ENCODE measurements at places on chromosomes 3 and 15.

DNA sequence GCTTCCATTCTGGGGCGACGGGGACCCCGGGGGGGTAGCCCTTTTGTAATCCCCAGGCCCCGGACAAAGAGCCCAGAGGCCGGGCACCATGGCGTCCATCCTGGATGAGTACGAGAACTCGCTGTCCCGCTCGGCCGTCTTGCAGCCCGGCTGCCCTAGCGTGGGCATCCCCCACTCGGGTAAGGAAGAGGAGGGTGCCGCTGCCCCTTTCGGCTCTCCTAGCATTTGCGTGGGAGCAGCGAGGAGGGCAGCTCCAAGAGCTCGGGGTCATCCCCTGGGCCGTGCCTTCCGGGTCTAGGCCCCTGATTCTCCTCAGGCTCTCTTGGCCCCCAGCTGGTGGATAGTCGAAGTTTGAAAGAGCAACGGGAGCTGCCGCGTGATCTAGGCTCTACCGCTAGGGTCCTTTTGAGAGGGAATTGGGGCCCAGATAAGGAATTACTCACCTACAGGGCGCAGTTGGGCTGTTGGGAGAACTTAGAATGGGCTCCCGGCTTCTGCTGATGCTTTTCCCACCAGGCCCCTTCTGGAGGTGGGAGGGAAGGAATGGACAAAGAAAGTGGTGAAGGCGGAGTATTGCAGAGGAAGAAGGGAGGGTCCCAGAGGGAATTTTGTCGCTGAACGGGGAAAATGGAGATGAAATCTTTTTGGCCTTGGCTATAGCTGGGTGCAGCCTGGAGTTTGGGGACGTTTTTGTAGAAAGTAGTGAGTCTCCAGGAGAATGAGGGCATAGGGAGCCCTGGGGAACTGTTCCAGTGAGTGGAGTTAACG lies 615 bp downstream of the VPS18 start:
- DNase-seq = peak; percentile 71

GRCh38 chr3:64445109-64445943 lies 220.1 kb upstream of the PRICKLE2 start:
- no peak for DNase-seq

DNA sequence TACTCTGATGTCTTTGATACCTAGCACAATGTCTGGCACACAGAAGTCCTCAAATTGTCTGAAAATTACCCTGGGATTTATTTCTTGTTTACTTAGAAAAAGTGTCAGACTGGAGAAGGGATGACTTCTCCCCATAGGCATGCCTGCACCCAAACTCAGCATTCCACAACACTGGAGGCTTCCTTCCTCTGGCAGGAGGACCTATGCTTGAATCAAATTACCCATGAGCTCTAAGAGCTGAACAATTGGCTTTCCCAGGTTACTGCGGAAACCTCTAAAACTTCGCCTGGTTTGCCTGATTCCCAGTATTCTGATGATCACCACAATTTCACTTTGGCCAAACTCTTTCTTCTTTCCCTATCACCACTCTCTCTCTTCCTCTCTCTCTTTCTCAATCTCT lies 217.4 kb downstream of the DIPK2A start:
- DNase-seq = no peak

- no peak for DNase-seq
Measured at GRCh38 chr3:113231827-113232253, 20.5 kb downstream of the BOC start.

DNA sequence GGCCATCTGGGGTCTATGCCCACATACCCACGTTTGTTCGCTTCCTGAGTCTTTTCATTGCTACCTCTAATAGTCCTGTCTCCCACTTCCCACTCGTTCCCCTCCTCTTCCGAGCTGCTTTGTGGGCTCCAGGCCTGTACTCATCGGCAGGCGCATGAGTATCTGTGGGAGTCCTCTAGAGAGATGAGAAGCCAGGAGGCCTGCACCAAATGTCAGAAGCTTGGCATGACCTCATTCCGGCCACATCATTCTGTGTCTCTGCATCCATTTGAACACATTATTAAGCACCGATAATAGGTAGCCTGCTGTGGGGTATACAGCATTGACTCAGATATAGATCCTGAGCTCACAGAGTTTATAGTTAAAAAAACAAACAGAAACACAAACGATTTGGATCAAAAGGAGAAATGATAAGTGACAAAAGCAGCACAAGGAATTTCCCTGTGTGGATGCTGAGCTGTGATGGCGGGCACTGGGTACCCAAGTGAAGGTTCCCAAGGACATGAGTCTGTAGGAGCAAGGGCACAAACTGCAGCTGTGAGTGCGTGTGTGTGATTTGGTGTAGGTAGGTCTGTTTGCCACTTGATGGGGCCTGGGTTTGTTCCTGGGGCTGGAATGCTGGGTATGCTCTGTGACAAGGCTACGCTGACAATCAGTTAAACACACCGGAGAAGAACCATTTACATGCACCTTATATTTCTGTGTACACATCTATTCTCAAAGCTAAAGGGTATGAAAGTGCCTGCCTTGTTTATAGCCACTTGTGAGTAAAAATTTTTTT lies 35.9 kb downstream of the NR1I2 start:
- DNase-seq = no peak

DNA sequence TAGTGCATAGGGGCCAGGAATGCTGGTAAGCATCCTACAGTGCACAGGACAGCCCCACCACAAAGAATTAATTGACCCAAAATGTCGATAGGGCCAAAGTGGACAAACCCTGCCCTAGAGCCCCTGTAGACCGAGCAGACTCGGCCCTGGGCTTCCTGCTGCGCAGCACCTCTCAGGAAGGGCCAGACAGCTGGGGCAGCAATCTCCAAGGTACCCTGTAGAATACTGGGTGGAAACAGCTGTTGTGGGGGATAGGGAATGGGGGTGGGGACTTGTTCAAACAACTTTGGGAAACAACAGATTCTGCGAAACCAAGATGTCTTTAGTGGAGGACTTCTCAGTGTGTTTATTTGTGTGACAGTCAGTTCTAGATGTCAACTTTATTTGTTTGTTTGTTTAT lies 67.1 kb downstream of the MRPL46 start:
- no peak for DNase-seq

- DNase-seq = no peak
Measured at GRCh38 chr3:45477838-45478237, 89.5 kb downstream of the LARS2 start.

- no peak for DNase-seq
Measured at GRCh38 chr3:120059081-120059864, 35.0 kb downstream of the GSK3B start.

GRCh38 chr3:167110901-167111300 lies 269.2 kb downstream of the ZBBX start:
- no peak for DNase-seq

- DNase-seq = no peak
Measured at GRCh38 chr15:93670931-93671330, 560.4 kb upstream of the MCTP2 start.

DNA sequence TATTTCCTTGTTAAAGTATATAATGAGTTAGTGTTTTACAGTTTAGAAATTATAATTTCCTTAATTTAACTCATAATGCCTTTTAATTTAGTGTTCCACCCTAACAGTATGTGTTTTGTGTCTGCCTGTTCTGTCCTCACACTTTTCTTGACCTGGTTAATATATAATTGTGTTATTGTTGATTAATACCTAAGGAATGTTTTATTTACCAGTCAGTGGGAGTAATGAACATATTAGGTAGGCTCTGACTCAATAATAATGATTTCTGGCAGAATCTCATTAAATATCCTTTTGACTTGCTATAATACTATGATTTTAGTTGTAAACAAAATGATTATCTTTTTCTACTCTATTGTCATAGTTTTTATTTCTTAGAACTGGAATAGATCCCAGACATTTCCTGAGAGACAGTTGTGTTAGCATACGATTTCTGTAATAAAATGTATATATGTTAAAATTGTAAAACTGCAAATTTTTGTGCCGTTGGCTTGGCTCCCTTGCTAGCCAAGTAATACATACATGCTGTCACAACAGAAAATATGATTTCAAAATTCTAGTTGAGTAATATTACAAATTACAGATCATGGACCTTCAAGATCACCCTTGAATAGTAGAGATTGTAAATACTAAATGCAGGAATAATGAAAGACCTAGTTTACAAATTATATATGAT lies 51.9 kb downstream of the RASA2 start:
- no peak for DNase-seq

DNA sequence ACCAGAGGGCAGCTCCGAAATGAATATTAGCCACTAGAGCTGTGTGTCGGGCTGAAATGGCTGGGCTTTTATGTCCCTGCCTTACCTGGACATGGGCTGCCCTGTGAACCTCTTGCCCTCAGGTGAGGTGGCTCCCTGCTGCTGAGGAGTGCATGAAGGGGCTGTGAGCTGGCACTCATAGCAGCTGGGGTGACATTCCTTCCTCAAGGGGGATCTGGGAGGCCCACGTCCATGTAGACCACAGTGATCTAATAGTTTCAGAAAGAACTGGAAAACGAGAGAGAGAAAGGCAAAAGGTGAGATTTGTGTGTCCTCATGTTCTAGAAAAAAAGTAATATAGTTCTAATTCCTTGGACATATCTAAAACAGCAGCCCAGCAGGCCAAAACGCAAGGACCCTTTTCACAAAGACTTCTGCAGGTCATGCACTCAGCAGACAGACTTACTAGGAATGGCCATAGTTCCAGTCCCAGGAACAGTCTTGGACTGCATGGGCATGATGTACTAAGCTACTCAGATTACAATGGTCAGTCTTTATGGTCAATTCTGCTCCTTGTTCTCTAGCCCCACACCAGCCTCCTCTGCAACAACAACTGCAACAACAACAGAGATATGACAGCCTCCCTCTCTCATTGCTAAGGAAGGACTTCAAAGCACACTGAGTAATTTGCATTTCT lies 10.8 kb upstream of the SLC24A5 start:
- no peak for DNase-seq

- DNase-seq = no peak
Measured at GRCh38 chr3:58800940-58801339, 134.4 kb upstream of the FAM3D start.

- DNase-seq = no peak
Measured at GRCh38 chr3:139043554-139044365, 932 bp downstream of the PRR23C start.

- DNase-seq = no peak
Measured at GRCh38 chr3:146283781-146284445, 33.0 kb upstream of the PLSCR4 start.

- DNase-seq = no peak
Measured at GRCh38 chr3:55205990-55206389, 278.1 kb upstream of the LRTM1 start.

DNA sequence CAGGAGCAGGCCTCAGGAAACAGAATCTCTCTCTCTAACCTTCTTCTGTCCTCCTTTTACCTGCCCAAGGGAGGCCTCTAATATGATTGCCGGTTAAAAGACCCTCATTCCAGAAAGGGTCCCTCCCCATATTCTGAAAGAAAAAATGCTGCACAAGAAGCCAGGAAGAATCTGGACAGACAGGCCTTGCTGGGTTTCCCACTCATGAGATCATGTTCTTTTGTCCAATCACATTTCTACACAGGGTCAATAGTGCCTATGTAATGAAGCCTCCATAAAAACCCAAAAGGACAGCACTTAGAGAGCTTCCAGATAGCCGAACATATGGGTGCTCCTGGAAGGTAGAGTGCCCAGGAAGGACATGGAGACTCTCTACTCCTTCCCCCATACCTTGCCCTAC lies 146.0 kb downstream of the MYO9A start:
- no peak for DNase-seq

- DNase-seq = no peak
Measured at GRCh38 chr3:24520976-24521419, 26.3 kb upstream of the THRB start.

DNA sequence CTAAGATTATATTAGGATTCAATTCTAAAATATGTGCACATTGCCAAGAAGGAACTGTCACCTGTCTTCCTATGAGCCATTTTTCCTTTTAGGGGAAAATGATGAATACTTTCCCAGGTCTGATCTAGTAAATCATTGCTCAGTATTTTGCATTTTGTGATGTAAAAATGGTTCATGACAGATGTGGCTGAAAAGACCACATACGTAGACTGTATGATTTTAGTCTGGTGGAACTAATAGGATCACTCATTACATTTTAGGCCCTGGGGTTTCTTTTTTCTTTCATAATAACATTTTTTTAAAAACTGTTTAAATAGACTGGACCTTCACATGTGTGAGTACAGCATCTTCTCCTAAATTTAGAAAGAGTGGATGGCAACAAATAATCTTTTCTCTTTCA lies 201.7 kb upstream of the MLF1 start:
- DNase-seq = no peak

- no peak for DNase-seq
Measured at GRCh38 chr15:100032358-100033085, 299.3 kb upstream of the LYSMD4 start.

- DNase-seq = no peak
Measured at GRCh38 chr15:69660658-69661405, 208.2 kb downstream of the RPLP1 start.

DNA sequence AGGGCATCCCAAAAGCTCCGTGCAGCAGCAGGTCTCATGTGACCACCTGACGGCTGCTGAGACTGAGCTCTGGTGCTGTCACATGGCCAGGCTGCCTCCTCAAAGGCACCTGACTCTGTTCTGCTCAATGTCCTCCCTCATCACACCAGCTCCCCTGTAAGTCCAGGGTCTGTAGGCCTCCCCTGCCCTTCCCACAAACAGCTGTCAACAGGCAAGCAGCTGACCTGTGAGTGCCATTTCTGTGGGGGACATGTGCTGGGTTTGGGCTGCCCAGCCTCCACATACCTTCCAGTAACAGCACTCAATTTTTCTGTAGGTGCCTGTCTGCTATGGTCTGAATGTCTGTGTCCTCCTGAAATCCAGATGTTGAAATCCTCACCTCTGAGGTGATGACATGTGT lies 11.2 kb downstream of the NUP210 start:
- no peak for DNase-seq

DNA sequence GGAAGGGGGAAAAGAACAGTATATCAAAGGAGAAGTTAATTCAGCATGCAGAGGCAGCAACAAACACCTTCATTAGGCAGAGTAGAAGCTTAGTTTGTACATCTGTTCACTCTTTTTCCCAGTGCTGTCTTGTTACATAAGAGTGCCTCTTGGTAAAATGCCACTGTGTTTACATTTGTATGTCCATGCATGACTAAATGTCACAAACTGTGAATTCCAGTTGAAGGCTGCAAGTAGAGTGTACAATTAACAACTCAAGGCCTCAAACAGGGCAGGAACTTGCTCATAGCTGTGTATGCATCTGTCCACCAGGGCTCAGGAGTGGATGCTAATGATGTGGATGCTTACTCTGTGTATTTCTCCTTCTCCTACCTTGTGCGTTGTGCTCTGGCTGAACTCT lies 214.2 kb upstream of the TPM1 start:
- DNase-seq = no peak

- no peak for DNase-seq
Measured at GRCh38 chr3:42451116-42451515, 40.7 kb upstream of the LYZL4 start.

- no peak for DNase-seq
Measured at GRCh38 chr3:112776000-112776399, 70.7 kb downstream of the CD200R1L start.
